ENCODE measurements at places on chromosomes 4 and X.

DNA sequence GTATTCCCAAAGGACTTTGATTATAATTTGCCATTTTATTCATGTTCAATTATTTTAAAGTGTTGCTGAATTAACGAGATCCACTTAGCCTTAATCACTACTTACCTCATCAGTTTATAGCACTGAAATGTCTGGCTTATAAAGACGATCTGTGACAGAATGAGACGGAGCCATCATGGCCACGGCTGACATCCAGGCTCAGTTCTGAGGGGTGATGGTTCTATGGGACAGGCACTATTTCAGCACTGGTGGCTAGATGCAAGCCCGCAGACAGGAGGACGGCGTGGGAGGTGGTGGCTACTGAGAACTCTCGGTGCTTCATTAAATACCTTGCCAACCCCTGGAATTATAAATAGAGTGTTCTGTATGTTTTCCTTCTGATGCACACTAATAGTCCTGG lies 1084.2 kb upstream of the TENM3 start:
- no peak for DNase-seq

DNA sequence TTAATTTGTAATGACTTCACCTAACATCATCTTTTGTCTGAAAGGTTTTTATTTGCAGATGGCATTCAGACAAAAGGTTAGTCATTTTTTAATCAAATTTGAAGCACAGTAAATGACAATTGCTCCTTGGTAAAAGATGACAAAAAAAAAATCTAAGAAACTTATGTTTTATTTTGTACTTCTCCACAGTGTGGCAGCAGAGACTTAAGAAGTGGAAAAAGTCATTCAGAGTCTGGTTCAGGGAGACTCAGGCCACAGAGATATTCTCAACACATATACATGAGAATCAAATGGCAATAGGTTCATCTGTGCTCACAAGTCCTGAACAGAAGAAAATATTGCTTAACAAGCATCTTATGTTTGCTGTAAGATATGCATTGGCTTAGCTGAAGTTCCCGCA lies 436.2 kb downstream of the KCNIP4 start:
- no peak for DNase-seq

GRCh38 chr4:183960962-183961541 lies 55.9 kb downstream of the STOX2 start:
- DNase-seq = no peak

- DNase-seq = no peak
Observed at GRCh38 chr4:72376901-72377300, 192.1 kb downstream of the ADAMTS3 start.

DNA sequence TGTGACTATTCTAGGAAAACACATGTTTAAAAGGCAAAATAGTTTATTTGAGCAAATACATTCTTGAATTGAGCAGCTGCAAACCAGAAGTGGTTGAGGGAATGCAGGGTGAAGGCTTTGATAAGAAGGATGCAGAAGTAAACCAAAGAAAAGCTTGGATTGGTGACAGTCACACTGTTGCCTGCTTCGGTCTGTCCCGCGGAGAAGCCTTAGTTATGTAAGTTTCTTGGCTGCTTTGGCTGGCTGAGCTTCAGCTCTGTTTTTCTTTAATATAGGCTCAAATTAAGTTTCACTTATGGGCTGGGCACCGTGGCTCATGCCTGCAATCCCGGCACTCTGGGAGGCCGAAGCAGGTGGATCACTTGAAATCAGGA lies 67.6 kb downstream of the FAM53A start:
- DNase-seq = no peak

DNA sequence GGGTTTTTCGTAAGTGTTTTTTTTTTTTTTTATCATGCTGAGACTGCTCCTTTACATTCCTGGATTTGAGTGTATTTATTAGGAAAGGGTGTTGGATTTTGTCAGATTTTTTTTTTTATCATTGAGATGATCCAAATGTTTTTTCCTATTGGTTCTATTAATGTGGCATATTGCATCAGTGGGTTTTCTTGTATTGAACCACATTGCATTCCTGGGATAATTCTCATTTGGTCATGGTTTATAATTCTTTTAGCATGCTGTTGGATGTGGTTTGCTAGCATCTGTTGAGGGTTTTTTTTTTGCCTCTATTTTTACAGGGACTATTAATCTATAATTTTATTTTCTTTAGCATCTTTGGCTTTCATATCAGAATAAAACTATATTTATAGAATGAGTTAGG lies 28.8 kb downstream of the COL4A5 start:
- DNase-seq = no peak

- no peak for DNase-seq
Observed at GRCh38 chr4:157886645-157887044, 286.2 kb downstream of the GASK1B start.
